Stimulated activated CD4-positive, alpha-beta T cell treated with anti-CD3 and anti-CD28 coated beads, Interleukin-4, amount 100 ng/mL, for 24 hours (primary cell): ENCODE measurements at places on chromosomes 16 and 17.

- DNase-seq = no peak
Measured at GRCh38 chr16:49200223-49200820, 81.3 kb downstream of the CBLN1 start.

GRCh38 chr17:46732754-46733398 is 85.6 kb downstream of the WNT3 start:
- no peak for DNase-seq

GRCh38 chr17:75250009-75250471 is 11.4 kb downstream of the GGA3 start:
- peak; percentile 87 for DNase-seq

GRCh38 chr17:82613283-82614094 is 34.8 kb downstream of the WDR45B start:
- DNase-seq = no peak

DNA sequence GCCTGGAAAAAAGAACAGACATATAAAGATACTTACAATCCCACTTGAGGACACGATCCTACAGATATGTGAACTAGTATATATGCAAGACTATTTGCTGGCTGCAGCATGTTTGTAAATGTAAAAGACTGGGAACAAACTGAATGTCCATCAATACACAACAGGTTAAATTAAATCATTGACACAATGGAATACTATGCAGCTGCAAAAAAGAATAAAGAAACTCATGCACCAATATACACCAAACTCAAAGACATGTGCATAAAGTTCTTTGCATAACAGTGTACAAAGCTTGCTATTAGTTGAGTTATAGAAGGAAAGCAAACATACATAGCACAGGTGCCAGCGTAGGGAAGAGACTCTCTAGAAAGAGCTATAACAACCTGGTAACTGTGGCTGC is 61.9 kb upstream of the SREBF1 start:
- DNase-seq = no peak

- no peak for DNase-seq
Measured at GRCh38 chr16:13150181-13150885, 248.9 kb downstream of the SHISA9 start.

GRCh38 chr16:70701998-70702397 is 16.1 kb upstream of the MTSS2 start:
- DNase-seq = no peak

GRCh38 chr17:3157218-3157617 is 29.9 kb upstream of the OR1G1 start:
- no peak for DNase-seq

DNA sequence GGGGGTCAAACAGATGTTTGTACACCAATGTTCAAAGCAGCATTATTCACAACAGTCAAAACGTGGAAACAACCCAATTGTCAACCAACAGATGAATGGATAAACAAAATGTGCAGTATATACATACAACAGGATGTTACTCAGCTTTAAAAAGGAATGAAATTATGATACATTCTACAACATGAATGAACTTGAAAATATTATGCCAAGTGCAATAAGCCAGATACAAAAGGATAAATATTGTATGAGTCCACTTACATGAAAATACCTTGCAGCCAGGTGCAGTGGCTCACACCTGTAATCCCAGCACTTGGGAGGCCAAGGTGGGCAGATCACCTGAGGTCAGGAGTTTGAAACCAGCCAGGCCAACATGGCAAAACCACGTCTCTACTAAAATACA is 39.9 kb downstream of the UBE2G1 start:
- no peak for DNase-seq

DNA sequence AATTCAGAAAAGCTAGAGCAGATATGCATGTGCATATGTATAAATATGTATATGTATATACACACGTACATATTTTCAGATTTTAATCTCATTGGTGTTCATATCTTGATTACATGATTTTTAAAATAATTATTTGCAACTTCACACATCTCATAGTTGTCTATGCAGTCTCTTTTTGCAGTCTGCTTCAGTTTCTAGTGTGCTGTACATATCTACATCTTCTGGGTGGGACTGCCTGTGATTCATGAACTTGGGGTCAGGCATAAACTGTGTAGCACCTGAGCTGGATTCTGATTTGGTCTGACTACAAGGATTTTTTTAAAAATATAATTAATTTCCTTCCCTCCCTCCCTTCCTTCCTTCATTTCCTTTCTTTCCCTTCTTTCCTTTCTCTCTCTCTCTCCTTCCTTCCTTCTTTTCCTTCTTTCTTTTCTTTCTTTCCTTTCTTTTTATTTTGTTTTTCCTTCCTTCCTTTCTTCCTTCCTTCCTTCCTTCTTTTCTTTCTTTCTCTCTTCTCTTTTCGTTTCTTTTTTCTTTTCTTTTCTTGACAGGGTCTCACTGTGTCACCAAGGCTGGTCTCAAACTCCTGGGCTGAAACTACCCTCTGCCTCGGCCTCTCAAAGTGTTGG is 96.5 kb downstream of the TANGO6 start:
- DNase-seq = no peak

DNA sequence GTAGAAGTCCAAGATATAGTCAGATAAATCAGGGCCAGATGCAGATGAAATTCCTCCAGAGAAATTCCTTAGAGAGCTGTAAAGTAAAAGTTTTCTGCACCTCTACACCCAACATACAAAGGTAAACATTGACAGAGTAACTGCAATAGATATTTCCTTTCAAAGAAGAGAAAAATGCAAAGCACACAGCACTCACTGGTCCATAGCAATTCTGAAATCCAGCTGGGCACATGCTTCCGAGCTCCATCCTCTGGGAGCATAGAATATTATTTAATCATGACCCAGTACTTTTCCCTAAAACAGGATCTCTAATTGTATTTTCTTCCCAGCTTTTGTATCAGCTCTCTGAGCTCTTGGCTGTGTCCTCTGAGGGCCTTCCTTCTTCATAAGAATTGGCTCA is 239.5 kb upstream of the IRX3 start:
- DNase-seq = no peak
